ENCODE measurements at places on chromosomes 16 and 17.

DNA sequence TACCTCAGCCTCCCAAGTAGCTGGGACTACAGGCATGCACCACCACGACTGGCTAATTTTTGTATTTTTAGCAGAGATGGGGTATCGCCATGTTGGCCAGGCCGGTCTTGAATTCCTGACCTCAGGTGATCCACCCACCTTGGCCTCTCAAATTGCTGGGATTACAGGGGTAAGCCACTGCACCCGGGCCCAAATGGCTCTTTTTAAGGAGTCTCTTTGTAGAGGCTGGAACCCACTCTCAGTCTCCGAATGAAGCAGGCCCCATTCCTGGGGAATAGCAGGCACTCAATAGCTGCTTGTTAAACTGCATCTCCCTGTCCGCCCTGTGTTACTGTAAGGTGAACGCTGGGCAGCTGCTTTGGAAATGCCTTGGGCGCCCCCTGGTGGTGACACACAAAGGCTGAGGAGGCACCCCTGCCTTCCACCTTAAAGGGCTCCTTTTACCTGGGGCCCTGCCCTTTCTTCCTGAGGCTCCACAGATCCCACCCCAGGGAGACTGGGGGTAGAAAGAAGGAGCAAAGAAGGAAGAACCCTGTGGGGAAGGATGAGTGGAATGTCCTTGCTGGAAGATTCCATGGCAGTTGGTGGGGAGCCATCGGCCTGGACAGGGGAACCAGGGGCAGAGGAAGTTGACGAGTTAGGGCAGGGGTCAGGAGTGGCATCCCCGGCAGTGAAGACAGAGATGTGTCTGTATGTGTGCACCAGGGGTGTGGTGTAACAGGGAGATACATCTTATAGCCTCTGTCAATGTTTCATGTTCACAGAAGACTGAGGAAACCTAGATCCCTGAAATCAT lies 6.1 kb upstream of the SP2 start:
- DNase-seq, result peak; percentile 87

DNA sequence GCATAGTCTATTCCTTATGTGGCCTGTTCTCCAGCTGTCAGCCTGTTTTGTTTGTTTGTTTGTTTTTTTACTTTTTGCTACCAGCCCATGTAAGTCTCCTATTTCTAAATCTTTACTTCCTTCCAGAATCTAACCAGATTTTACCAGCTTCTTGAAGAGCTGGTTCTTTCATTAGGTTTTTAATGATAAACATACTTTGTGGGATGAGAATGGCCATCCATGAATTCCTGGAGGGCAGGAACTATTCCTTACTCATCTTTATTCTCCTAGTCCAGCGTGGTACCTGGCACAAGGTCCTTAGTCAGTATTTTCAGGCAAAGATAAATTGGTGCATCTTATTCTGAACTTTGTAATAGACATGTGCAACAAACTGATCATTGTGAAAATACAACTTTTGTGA lies 17.3 kb downstream of the RSPRY1 start:
- no peak for DNase-seq

DNA sequence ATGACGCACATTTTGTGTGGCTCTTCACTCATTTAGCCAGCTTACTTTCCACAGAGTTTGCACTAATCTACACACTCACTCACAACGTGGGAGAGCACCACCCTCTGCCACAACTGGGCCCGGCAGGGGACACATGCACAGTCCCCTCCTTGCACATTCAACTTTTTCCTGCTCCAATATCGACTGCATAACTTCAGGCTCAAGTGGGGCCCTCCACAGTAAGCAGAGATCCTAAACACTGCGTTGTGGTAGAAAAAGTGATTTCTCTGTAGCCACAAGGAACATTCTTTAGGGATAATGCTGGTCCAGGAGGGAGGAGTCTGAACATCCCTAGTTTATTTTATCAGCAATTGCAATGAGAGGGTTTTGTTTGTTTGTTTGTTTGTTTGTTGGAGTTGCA lies 40.0 kb downstream of the MRPS23 start:
- DNase-seq, result no peak

DNA sequence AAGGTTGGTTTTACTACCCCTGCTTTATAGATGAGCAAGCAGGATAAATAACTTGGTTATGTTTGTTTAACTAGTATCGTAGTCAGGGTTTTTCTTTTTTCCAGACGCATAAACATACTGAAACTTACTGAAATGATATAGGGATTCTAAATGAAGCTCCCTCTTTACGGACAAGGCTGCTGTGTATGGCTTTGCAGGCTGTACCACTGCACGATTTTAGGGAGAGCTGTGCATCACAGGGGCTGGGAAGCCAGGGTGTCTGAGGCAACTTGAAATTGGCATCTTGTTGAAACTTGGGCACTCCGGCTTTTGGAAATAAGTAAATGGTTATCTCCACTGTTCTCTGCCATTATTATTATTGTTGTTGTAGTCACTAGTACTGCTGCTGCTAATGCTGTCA lies 218.1 kb upstream of the CDH8 start:
- no peak for DNase-seq

DNA sequence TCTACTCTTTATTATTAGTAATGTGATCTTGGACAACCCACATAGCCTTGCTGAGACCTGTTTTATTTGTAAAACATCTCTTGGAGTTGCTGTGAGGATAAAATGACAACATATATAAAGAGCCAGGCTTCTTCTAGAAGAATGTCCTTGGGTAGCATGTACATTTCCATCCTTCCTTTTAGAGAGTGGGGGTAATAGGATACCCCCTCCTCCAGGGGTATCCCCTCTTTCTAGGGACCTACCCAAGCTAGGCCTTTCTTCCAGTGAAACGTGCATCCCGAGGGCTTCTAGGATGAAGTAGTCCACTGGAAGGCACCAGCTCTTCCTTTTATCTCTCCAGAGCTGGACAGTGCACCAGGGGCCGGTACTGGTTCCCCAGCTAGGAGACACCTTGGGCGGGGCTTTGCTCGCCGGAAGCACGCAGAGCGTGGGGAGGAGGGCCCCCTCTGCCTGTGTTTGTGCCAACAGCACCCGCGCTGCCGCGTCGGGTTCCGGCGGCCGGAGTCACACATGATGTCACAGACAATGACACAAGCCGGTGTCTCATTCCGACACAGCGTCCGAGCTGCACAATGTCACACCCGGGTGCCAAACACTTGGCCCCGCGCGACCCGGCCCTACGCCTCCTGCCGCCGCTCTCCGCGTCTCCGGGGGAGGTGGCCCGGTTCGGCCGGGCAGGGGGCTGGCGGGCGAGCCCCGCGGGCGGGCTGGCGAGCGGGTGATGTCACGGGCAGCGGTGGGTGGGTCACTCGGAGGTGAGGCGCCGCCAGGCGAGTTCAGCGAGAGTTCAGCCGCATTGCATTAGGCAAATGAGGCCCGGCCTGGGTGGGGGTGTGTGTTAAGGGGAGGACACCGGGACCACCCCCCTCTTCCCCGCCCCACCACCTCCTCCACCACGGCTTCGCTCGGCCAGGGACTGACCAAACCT lies 23.4 kb downstream of the GJD3 start:
- peak; percentile 85 for DNase-seq

- DNase-seq, result no peak
Observed at GRCh38 chr17:9202532-9202931, 181.2 kb downstream of the NTN1 start.

DNA sequence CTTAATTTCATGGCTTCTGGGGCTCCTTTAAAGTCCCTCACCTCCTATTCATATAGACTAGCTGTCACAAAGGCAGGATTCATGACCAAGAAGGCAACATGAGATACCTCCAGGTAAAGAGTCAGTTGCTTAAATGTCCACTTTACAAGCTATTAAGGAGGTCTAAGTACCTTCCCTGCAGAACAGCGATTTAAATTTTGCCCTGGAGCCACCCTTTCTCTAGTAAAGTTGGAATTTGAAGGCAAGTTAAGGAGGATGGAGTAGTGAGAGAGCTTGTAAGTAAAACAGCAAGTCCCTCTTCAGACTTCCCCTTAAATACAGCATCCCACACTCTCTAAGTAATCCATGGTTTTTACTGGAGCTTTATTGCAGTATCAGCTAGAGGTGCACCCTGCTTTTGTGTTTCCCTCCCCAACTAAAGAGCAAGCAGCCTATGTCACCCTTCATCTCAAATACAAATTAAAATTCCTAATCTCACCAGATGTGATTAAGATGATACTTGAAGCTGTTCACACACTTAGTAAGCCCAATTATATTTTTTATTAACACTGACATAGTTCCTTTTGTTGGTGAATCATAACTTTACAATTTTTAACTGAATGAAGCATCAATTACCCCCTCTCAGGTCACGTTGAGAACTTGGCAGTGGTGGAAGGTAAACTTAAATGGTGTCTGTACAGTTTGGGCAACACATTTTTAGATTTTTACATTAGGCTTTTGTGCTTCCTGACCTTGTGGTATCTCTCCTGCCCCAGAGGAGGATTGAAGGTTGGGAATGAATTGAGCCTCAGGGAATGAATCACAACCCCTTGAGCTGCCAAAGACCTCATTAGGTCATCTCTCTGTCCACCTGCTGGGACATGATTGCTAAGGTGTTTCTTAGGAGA lies 108.9 kb downstream of the TANGO6 start:
- no peak for DNase-seq

GRCh38 chr17:74919440-74920305 lies 3.4 kb downstream of the USH1G start:
- no peak for DNase-seq

GRCh38 chr17:31492880-31493655 lies 101.6 kb downstream of the RAB11FIP4 start:
- peak; percentile 64 for DNase-seq

- no peak for DNase-seq
Observed at GRCh38 chr17:56675876-56676660, 82.6 kb downstream of the NOG start.
